NCI-H2081 treated with DMSO at 0.1 percent for 48 hours (cell line): ENCODE measurements at places on chromosomes 3 and 15.

DNA sequence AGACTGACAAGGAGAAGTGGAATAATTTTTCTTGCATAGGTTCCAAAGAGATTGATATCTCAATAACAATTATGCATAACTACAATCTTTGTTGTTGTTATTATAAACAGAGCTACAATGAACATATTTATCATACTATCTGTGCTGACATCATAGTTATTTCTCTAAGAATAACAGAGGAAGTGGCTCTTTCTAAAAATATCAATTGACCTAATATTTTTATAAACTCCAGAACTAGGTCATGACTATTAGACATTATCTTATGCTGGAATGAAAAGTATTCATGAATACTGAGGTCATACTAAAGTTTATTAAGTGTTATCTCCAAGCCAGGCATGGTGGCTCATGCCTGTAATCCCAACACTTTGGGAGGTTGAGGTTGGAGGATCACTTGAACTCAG lies 114.1 kb downstream of the DCLK3 start:
- no peak for DNase-seq

GRCh38 chr15:68829068-68829467 lies 8.4 kb upstream of the ANP32A start:
- no peak for DNase-seq

GRCh38 chr3:123807820-123808219 lies 76.3 kb downstream of the MYLK start:
- DNase-seq, result no peak

- DNase-seq, result no peak
These were observed 989.0 kb downstream of the TBL1XR1 start for GRCh38 chr3:176208283-176208682.

- DNase-seq, result no peak
These were observed 43.5 kb upstream of the ETV5 start for GRCh38 chr3:186152361-186152798.

GRCh38 chr15:22799902-22800301 lies 13.5 kb downstream of the NIPA1 start:
- DNase-seq, result no peak

DNA sequence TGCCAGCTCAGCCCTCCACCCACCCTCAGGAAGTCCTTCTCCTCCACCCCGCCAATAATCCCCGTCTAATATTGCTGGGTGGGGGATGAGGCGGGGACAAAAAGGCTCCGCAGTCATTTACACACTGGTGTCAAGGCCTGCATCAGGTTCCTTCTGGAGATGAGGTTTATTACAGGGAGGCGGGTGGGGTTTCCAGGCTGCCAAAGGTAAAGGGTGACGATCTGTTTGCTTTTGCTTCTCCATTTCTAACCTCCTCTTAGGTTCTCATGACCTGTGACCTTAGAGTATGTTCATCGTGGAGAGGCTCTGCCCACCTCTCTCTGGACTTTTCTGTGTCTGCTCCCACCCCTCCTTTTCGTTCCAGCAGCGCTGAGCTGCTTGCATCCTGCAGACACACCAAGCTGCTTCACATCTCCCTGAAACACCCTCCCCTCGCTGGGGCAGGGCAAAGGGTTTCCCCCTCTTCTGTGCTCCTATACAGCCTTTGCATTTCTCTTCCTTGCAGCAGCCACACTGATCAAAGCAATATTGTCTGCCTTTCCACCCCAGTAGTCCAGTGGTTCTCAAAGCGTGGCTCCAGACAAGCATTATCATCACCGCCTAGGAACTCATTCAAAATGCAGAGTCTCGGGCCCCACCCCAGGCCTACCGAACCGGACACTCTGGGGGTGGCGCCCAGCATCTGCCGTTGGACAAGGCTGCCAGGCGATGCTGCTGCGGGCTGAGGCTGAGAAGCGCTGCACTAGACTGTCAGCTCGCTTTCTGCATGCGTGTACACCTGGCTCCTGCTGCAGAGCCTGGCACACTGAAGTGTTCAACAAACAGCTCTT lies 26.6 kb downstream of the CA12 start:
- no peak for DNase-seq

DNA sequence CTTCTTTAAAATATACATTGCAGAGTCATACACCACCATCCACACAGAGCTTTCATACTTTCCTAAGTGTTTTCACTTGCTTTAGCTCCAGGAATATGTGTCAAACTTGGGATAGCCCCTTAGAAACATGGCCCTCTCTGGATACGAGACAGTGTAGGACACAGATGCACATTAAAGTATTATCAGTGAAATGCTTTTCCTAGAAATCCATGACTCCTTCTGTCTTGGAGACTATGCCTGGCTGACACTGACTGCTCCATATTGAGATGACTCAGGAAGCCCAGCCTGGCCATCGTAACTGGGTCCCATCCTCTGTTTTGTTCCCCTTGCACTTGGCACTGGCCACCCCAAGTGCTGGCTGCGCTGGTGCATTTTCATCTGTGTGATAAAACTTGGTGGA lies 204.8 kb downstream of the PDZRN3 start:
- no peak for DNase-seq

DNA sequence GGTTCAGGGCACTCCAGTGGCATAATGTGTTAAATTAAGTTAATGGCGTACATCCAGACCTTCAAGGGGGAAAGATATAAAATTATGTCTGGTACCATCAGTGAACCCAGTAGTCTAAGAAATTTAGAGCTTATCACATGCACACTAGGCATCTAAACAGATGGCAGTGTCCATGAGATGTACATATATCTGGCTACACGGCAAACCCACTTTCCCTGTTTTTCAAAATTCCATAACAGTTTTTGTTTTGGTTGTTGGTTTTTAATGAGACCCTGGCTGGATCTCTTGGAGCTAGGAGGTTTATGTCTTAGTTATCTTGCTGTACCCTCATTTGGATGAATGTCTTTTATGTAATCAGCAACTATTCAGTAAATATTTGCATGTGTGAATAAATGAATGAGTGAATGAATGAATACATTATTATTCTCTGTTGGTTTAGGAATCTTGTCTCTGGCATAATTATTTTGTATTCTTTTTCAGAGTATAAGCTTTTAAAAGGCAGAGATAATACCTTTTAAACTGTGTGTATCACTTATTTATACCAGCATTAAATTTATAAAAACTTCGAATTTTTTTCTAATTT lies 3.1 kb upstream of the UTS2B start:
- DNase-seq, result no peak

- DNase-seq, result no peak
These were observed 560.3 kb upstream of the NR2F2 start for GRCh38 chr15:95770196-95770595.

DNA sequence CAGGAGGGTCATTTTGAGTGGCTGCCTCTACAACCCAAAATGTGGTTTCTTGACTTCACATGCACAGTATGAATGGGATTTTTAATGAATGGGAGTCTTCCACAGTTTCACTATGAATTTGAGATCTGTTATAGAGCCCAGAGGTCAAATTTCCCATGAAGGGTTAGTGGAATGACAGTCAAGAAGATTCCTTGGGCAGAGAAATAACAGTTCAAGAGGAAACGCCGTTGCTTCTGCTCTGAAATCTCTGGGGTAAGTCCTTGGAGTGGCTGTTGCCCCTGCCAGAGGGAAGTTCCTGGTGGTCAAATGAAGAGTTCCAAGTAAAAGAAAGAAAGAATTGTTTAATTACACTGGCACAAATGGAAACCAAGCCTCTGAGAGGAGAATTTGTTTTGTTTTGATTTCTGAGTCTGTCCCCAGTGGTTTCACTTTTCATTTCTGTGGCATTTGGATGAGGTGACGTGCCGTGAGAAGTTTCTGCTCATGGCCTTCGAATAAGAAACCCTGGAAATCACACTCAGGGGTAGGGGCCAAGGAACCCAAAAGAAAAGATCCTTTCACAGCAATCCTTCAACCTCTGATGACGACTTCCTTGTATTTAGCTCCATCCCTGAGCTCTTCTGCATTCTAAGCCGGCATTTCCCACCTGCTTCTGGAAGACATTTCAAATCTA lies 77.5 kb upstream of the IL12A start:
- no peak for DNase-seq

DNA sequence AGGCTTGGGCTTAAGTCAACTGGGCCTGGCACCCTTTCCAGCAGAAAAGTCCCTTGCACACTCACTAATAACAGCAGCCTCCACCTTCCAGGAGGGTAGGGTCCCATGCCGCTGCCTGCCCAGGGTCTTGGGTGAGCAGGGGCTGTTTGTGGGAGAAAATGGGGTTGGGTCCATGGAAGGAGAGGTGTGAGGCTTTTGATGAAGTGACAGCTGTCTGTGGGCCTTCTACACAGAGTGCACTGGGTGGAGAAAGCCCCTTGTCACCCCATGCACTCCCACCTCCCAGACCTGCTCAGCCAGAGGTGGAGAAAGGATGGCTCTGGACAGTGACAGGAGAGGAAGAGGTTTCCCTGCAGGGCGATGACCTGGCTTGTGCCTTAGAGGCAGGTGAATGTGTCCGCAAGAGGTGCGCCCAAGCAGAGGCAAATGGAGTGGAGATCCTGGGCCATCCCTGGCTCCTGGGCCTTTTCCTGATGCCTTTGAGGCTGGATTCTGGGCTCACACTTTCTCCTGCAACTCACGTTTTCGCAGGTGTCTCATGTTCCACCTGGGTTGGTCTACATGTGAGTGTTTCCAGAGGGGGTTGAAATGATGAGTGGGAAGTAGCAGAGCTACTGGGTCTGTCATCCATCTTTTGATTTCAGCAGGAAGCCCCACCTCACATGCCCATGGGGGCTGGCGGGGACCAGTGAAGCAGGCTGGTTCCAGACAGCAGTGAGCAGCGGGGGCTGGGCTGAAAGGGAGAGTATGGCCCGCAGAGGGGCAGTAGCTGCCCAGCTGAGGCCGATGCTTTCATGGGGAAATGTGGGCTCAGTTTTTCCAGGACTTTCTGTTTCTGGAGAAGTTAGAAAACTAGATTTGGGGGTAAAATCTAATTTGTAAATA lies 85.2 kb upstream of the PRR23E start:
- no peak for DNase-seq

- DNase-seq, result no peak
These were observed 10.7 kb upstream of the MYO5C start for GRCh38 chr15:52306270-52306669.
